Stimulated activated CD4-positive, alpha-beta T cell treated with anti-CD3 and anti-CD28 coated beads, Interleukin-15, amount 100 ng/mL, for 48 hours (primary cell): ENCODE measurements at places on chromosomes 16 and 17.

GRCh38 chr16:54932737-54933254 is 2.1 kb downstream of the IRX5 start:
- DNase-seq, result no peak

DNA sequence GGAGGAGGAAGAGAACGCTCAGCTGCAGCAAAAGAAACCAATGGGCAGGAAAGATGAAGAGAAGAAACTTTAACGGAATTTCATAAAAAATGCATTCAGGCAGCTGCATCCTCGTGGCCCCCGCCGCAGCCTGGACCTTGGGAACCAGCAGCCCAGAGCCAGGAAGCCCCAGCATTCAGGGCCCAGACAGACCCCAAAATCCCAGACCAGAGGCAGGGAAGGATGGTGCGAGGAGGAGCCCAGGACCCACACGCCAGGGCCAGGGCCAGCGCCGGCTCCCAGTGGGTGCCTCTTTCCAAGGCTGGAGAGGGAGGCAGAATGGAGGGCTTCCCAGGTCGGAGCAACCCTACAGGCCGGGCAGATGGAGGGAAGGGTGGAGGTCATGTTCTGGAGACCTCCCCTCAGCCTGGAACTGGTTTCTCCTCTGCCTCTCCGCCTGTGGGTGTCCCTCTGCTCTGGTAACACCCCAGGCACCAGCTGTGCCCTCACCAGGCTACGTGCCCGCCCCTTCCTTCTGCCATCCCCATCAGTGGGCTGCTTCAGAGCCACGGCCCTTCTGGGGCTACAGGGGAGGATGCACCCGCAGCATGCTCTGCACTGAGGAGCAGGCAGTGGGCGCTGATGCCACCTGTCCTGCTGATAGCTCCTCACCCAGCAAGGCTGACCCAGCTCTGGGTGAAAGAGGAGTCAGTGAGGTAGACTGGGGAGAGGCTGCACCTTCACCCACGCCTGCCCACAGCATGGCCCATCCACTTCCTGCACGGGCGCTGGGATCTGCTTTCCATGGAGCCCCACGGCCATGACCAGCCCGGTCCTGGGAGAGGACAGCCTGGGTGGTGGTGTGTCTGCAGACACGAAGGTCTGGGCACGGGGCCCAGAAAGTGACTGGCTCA is 1.2 kb upstream of the MIF4GD start:
- DNase-seq, result no peak

DNA sequence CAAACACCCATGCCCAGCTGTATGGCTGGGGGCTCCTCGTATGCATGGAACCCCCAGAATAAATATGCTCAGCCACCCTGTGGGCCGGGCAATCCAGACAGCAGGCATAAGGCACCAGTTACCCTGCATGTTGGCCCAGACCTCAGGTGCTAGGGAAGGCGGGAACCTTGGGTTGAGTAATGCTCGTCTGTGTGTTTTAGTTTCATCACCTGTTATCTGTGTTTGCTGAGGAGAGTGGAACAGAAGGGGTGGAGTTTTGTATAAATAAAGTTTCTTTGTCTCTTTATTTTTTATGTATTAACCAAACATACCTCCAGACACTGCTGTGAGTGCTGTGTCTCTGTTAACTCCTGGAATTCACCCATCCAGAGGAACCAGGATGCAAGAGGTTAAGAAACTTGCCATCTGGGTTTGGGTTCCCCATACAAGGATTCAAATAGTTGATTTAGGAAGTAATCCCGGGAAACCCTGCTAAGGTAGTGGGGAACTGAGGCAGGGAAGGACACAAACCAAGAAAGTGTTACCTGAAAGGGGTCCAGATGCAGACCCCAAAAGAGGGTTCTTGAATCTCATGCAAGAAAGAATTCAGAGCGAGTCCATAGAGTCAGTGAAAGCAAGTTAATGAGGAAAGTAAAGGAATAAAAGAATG is 37.4 kb upstream of the IL21R start:
- no peak for DNase-seq

DNA sequence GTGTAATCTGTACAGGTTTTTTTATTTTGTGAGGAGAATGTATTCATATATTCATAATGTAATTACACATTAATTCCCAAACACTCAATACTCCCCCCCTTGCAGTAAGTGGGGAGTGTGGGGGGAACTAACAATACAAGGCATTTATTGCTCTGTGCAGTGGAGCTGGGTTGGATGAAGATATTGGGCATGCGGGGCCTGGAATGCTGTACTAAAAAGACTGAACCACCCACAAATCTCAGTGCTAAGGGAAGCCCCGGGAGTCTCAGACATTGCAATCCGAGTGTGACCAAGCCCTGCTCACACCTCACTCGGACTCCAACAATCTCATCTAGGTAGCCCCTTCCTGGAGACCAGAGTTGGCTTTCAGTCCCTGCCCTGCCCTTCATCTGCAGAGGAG is 6.0 kb downstream of the PLLP start:
- no peak for DNase-seq

DNA sequence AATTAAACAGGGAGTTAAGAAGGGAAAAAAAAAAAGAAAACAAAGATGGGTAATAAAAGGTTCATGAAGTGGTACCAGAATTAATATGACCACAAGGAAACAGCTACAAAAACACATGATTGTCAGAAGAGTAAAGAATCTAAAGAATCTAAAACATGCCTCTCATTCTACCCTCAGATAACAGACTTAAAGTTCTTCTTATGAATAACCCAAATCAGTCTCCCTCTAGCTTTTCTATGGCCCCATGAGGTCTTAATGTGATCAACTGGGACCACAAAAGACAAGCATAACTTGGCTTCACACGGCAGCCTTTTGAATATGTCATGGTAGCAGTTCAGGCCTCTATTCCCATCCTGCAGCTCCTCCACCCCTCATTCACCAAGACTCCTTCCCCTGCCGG is 6.9 kb downstream of the MYH10 start:
- DNase-seq, result no peak

GRCh38 chr17:58329810-58330537 is 1.4 kb upstream of the TSPOAP1 start:
- DNase-seq, result no peak

GRCh38 chr17:8021565-8022359 is 17.1 kb upstream of the ALOX15B start:
- DNase-seq, result no peak

GRCh38 chr17:82808921-82809905 is 30.6 kb downstream of the ZNF750 start:
- DNase-seq, result no peak

- peak; percentile 22 for DNase-seq
Observed at GRCh38 chr16:10514369-10515055, 65.9 kb downstream of the EMP2 start.

DNA sequence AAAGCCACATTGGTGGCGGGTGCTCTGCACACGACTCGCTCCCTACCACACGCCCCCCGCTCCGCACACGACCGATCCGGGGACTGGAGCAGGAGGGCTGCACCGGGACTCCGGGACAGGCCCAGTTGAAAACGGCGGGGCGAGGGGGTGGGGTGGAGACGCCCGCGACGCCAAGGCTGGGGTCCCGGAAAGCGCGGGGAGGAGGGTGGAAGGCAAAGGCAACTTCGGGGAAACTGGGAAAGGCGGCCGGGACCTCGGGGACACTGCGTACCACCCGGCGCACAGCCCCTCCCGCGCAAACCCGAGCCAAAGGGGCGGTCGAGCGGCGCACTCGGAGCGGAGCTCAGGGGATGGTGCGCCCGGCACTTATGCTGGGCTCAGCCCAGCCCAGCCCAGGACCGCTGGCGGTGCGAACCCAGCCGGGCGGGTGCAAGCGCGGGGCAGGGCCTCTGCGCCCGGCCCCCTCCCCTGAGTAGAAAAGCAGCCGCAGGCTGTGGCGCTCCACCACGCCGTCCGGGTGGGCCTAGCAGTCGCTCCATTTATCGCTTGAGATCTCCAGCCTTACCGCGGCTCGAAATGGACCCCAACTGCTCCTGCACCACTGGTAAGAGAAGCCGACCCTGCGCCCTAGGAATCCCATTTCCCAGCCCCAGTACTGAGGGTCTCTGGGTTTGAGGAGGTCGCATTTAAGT is at the start of gene MT1M:
Gene MT1M, plus strand, starts transcription at position 504 of the 692 bp plus-strand sequence. Its CDS starts 73 bp downstream, at position 577.
- DNase-seq, result no peak

DNA sequence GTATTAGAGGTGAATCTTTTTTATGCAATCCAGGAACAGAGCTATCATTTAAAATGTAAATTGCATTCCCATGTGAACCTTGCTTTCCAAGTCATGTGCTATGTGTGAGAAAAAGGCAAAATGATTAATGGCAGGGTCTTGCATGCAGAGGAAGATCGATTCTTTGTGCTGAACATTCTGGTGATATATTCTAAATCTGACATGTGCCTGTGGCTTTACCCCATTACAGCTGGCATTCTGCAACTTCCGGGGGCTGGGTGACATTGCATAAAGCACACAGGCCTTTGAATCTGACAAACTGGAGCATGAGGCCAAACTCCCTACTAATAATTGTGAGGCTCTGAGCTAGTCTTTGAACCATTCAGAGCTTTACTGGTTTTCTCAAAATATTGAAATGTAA is 1449.7 kb downstream of the CDH8 start:
- DNase-seq, result no peak

DNA sequence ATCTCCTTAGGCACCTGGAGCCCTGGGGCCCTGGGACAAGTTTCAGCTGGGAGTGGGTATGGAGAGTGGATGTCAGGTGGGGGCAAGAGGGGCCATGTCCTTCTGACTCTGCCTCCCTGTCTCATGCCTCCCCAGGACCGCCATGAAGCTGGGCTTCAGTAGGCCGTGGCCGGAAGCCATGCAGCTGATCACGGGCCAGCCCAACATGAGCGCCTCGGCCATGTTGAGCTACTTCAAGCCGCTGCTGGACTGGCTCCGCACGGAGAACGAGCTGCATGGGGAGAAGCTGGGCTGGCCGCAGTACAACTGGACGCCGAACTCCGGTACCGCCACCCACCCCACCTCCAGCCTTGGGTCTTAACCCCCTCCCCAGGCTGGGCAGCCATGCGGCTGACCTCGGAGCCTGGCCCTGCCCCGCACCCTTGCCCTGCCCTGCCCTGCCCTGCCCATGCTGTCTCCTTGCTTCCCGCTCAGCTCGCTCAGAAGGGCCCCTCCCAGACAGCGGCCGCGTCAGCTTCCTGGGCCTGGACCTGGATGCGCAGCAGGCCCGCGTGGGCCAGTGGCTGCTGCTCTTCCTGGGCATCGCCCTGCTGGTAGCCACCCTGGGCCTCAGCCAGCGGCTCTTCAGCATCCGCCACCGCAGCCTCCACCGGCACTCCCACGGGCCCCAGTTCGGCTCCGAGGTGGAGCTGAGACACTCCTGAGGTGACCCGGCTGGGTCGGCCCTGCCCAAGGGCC is 20.0 kb downstream of the ACE start:
- DNase-seq, result no peak

- DNase-seq, result no peak
Observed at GRCh38 chr16:72961115-72961832, 86.7 kb downstream of the ZFHX3 start.

- DNase-seq, result no peak
Observed at GRCh38 chr17:51546114-51546513, 285.8 kb downstream of the UTP18 start.

GRCh38 chr17:10265100-10265810 is 66.8 kb upstream of the GAS7 start:
- no peak for DNase-seq

- no peak for DNase-seq
Observed at GRCh38 chr16:3465301-3465700, 21.8 kb downstream of the NAA60 start.

DNA sequence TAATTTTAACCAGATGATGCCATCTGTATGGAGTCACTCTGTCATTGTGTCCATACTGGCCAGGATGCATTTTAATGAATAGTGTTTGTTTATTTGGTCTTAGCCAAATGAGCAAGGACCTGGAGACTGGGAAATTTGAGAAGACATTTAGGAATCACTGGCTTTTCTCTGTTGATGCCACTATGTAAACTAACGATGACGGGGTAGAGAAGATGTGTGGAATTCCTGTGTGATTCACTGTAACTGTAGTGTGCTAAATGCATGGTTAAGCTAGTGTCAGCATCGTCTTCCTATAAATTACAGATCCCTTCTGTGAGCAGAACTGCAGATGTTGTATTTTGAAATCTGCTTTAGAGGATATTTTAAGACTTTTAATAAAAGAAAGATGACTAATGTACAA is 66.6 kb downstream of the NOS2 start:
- DNase-seq, result no peak

- DNase-seq, result peak; percentile 52
Observed at GRCh38 chr16:12535535-12536411, 267.9 kb downstream of the CPPED1 start.

GRCh38 chr16:12305847-12306801 is 329.6 kb downstream of the SNX29 start:
- no peak for DNase-seq

DNA sequence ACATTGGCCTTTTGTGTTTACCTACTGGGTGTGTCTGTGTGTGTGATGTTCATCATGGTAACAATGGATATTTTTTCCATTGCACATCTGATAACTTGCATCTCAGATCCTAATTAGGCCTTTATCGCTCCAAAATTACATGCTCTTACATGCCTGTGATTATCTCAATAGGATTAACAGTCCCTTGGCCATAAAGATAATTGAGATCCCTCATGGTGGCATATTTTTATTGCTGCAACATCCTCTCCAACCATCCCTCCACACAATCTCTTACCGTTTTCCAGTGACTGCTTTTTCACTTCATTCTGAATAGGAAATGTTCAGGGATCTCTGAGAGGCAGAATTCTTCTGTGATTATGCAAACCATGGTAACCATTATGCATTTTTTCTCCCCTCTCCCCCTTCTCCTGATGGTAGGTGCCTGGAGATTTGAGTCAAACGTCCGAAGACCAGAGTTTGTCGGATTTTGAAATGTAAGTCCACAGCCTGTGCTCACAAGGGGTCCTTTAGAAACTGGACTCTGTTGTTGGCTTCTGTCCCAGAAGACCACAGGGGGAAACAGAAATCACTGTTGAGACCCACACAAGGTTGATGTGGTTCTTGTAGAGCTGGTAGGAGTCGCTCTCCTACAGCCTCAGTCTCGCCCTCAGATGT is 405.5 kb downstream of the CPPED1 start:
- no peak for DNase-seq

DNA sequence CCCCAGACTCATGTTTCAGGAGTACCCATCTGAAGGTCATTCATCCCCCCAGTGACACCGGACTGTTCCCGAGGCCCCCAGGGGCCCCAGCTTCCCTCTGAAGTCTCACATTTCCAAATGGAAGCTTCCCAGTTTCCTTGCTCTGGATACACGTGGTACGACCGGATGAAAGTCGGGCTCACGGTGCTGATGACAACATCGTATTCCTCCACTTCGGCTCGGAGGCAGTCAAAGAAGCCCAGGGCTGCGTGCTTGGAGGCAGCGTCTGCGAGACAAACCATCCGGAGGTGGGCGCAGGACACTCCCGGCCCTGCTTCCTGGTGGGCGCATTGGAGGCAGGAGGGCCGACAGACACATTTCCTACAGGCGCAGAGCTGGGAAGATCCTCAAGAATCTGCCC is 18.7 kb downstream of the DHRS7C start:
- DNase-seq, result no peak

DNA sequence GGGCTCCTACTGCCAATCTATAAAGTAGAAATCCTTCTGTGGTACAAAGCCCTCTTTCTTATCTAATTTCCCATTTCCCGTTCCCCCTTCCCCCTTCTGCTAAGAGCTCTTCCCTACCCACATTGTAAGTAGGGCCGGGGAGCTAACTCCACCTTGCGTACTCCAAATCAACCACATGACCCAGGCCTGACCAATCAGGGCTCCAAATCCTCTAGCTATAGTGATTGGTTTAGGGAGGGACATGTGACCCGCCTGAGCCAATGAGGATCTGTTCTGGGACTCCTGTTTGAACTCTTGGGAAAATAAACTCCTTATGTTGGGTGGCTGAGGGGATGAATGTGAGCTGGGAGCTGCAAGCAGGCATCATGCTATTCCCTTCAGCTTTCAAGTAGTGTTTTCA is 40.9 kb upstream of the MEOX1 start:
- no peak for DNase-seq
